T-cell (primary cell): ENCODE measurements at places on chromosomes 6 and 20.

- DNase-seq = no peak
These were observed 608.1 kb downstream of the PKHD1 start for GRCh38 chr6:51479296-51479695.

DNA sequence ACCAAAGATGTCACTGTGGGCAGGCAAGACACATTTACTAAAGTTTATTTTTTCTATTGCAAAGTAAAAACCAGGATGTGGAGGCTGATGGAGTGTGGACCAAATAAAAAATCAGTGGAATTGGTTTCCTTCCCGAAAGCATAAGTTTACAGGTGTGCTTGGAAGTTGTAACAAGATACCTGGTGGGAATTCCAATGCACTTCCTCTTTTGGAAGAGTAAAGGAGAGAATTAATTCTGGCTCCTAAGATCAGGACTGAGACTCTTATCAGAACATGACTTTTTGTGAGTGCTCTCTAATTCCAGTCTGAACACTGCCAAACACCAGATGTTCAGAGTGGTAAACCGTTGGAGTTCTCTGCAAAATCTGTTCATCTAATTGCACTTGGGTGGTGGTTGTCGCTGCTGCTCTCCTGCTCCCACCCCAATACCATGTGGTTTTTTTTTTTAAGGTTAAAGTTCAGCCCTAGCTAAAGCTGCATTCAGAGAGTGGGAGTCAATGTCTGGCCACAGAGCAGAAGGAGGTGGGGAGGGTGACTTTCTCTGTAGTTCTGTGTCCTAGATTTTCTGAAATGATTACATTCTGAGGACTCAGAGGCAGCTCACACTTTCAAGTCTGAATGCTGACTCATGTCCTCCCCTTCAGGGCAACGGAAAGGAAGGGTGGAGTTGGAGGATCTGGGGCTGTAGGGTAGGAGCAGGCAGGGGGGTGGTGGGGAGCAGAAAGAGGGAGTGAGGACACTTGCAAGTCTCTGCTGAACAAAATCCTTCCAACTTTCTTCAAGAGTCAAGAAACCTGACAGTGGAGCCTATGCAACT, 275.8 kb upstream of the PRDM1 start:
- DNase-seq = peak; percentile 22

GRCh38 chr6:63538550-63538949, 33.7 kb upstream of the LOC128125822 start:
- DNase-seq = no peak

DNA sequence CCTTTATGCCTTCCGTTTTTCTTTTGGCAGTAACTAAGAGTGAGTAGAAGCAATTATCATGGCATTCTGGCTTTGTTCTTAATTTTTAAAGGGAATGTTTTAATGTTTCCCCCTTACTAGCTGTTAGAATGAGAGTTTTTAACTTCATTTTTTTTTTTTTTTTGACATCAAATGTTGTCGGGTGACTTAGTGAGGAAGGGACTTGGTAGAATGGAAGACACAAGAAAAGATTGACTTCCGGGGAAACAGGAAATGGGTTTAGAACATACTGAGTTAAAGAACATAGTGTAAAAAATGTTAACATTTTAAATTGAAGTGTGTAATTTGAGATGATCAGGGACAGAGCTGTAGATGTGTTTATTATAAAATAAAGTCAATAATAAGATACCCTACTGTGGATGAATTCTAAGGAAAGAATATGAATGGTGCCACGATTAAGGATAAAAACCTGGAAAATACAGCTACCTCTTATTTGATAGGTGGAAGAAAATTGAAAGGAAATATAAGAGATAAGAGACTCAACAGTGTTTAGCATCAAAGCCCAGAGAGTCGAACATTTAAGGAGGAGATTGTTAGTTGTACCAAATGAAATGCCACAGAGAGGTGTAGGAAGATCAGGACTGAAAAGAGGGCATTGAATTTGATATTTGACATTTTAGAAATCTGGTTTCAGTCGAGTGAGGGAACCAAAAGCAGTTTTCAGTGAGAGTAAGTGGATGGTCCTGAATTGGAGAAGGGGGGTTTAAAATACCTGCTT, 9.4 kb downstream of the HSF2 start:
- DNase-seq = no peak

DNA sequence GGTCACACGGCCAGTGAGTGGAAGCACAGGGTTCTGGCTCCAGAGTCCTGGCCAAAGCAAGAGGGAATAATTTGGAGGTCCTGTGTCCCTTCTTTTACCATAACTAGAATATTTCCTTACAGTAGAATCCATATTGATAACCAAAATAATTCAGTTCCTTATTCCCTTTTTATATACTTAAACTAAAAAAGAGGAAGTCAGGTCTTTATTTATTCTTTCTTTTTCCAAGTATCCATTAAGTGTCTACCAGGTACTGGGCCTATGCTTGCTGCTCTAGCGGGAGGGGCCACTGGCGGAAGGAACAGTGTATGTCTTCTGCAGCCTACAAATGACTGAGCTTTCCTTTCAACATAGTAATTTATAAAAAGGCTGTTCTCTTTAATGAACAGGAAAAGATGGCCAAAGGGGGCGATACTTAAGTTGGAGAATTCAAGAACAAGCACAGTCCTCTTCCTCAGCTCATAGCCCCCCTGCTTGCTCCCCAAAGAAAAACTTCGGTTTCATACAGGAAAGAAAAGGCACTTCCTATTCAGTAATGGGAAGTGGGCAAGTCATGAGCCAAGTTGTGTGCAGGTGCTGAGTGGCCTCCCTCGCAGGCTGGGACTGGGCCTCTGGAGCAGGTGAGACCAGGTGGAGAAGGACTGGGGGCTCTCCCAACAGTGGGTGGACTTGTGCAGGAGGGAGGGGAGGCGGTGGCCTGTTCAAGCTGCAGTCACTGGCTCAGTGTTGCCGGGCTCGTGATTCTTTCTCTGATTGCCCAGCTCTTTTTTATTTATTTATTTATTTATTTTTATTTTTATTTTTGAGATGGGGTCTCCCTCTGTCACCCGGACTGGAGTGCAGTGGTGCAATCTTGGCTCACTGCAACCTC, 110.9 kb downstream of the ARMC2 start:
- DNase-seq = no peak

- no peak for DNase-seq
These were observed 154.1 kb upstream of the BMP2 start for GRCh38 chr20:6613280-6613861.

GRCh38 chr20:23437126-23437899, 2.2 kb upstream of the CSTL1 start:
- no peak for DNase-seq

DNA sequence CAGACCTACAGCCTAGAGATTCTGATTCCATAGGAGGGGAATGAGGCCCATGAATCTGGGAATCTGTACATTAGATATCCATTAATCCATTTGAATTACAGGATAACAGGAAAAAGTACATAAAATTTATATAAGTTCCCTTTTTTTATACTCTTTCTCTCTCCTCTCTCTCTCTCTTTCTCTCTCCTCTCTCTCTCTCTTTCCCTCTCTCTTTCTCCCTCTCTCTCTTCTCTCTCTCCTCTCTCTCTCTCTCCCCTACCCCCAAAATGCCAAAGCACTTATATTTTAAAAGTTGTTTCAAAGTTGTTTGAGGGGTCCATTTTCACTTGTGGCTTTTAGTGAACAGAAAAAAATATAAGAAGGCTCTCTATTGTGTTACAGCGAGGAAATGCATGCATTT, 15.1 kb downstream of the TSHZ2 start:
- no peak for DNase-seq

DNA sequence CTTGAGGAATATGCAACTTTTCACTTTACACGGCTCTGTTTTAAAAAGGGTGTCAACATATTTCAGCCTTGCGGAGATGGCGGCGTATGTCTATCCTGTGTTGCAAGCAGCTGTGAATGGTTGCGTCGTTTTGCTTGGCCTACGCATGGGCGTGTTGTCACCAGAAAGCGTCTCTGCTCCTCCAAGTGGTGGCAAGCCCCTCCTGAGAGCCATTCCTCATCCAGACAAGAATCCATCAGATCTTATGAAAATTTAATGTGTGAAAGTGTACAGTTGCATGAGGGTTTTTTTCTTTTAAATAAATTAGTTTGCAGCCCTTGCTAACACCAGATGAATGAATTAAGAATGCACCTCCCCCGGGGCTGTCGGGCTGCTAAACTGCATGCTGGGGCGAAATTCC, 114.4 kb downstream of the PHACTR3 start:
- no peak for DNase-seq

DNA sequence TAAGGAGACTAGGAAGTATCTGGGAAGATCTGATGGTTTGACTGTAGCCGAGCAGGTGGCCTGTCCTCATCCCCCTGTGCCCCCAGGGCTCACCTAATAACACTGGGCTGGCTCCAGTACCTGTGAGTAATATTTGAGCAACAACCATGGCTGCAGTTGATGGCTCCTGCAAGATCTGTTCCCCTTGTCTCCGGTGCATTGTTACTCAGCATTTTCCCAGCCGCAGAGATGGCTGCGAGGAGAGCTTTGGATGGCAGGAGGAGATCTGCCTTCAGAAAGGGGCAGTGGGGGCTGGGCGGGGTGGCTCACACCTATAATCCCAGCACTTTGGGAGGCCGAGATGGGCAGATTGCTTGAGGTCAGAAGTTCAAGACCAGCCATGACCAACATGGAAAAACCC, 39.3 kb downstream of the PTK7 start:
- no peak for DNase-seq

GRCh38 chr6:34346175-34347119, 46.0 kb downstream of the NUDT3 start:
- no peak for DNase-seq

GRCh38 chr20:49924247-49924646, 8.9 kb upstream of the SPATA2 start:
- DNase-seq = no peak

DNA sequence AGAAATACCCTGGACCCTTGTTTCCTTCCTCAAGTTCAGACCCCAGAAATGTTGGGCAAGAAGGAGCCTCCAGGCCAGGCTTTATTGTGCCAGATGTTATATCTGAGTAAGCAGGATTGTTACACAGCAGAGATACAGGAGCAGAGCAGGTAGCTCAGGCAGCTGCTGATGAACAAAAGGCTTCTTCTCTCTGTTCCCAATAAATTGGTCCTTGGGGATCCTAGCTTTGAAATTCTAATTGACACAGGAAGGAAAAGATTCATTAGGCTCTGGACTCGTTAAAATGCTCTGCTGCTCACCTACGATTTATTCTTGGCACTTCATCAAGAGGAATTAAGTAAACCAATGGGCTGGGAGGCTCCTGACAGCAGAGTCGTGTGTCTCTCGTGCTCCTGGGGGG, 54.2 kb downstream of the RALY start:
- DNase-seq = no peak

DNA sequence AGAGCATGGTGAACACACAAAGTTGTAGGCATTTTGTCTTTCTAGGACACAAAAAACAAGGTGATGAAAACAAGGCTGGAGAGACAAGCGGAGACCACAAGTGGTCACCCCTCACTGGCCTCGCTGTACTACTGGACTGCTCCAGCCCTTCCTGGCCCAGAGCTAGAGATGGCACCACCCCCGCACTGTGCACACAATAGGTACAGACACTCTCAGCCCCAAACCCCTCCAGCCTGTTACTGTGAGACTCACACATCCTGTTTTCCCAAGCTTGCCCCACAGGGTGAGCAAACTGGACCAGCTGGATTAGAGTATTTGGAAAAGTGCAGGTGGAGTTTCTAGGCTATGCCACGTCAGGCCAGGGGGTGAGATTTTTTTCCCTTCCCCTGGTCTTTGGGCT, 8.4 kb upstream of the ZSWIM1 start:
- no peak for DNase-seq

DNA sequence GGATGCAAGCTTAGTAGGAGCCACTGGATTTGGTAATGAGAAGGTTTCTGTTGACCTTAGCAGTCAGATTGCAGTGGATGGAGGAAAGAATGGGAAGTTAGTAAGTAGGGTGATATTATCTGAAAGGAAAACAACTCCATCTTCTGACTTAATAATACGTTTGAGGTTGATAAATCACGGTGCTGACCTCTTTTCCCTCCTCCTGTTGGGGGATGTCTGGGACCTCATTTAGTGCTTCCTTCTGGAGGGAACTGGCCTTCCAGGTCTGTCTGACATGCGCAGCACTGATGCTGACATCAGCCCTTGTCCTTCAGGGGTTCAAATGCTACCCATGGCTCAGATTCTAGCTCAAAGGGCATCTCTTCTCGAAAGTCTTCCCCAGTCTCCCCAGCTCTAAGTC, 48.2 kb upstream of the AKAP12 start:
- no peak for DNase-seq

DNA sequence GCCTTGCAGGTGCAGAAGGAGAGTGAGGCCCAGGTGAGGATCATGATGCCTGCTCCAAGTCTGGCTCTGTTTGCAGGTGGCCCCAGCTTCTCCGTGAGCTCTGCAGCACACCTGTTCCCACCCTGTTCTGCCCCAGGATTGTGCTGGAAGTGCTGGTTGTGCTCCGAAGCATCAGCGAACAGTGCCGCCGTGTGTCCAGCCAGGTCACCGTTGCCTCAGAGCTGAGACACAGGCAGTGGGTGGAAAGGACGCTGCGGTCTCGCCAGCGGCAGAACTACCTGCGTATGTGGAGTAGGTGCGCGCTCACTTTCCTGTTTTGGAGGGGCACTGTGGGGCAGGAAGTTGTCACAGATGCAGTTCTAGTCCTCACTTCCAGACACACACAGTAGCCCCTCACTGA, 25.0 kb downstream of the ERMARD start:
- DNase-seq = no peak

- DNase-seq = no peak
These were observed 46.8 kb upstream of the STX16 start for GRCh38 chr20:58604128-58604881.

GRCh38 chr20:36277546-36277945, 28.6 kb upstream of the DLGAP4 start:
- no peak for DNase-seq
